ENCODE measurements at places on chromosomes 16 and 17.

DNA sequence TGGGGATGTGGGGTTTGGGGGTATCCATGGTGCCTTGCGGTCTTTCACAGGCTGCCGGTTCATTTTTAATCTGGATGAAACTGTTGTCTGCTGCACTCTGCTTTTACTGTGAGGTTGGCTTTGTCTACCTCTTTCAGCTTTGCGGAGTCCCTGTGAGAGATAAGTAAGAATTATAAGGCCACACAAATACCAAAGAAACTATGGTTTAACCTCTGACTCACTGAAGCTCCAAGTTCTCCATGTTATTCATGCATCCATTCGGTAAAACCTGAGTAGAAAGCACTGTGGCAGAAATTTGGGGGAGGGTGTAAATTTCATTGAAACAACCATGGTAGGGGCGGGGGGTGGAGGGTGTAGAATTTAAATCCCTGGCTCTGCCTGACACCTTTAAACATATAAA, 30.5 kb downstream of the KIAA0753 start:
- no peak for ATAC-seq

DNA sequence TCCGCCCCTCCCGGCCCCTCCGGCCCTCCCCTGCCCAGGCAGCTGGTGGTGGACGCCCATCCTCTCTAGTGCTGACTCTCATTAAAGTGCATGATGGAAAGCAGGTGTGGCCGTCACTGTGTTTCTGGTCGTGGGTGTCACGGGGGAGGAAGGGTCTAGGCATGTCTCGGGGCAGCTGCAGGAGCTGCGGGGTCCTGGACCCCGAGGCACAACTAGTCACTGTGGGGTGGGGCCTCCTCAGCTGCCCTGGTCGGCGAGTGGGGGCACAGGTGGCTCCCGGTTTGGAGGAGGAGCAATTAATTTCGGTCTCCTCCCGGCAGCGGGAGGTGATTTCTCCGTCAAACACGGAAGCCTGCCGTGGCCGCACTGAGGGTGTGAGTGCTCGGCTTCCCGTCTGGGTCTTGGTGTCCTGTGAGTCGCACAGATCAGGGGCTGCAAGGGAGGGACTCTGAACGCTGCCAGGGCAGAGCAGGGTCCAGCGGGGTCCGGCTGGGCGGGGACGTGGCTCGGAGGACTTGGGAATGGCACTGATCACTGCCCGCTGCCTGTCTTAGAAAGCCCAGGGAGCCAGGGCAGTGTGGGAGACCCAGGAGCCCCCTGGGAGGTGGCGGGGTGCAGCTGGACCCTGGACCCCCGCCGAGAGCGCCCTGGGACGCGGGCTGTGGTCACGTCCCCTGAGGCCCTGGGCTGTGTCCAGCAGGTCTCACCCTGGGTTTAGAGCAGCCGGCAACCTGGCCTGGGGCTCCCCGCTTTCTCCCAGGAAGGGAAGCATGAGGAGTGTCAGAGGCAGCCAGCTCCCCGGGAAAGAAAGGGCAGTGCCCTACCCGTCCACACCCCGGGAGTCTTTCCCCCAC, 3.3 kb downstream of the TPSD1 start:
- ATAC-seq: no peak

DNA sequence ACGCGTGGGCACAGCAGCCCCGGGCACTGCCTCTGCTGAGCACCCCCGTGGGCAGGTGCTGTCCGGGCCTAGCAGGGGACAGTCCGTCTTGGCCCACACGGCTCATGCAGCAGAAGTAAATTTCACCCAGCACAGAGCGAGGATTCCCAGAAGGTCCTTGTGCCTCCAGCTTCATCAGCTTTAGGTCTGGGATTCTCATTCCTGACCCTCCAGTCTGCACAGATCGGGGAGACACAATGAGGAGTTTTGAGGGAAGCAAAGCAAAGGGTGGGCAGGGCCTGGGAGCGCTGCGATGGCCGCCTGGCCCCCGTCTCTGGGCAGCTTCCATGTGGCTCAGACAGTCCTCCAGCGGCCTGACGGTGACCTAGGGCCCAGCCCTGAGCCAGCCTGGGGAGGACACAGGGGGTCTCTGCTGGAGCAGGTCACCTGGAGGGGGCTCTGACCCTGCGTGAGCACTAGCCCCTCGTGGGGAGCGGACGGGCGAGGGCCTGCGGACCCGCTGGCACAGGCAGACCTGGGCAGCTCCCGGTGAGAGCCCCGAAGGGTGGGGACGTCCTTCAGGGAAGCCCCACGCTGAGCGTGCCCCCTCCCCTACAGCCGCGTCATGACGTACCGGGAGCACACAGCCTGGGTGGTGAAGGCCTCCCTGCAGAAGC, 30.7 kb upstream of the CHMP6 start:
- no peak for ATAC-seq

DNA sequence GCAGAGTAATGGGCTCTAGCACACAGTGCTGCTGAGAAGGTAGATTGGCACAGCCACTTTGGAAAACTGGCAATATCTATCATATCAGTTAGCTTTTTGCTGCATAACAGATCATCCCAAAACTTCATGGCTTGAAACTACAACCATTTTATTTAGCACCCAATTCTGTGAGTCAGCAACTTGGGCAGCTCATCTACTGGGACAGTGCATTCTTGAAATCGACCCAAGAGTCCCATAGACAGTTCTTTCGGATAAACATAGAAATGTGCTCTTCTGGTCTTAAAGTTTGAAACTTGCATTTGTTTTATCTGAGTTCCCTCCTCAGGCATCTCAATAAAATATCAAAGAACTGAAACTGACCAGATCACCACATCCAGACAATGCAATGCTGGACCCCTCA, 76.7 kb downstream of the CEP112 start:
- no peak for ATAC-seq

GRCh38 chr17:72441909-72442308, 321.1 kb downstream of the SOX9 start:
- ATAC-seq: no peak

DNA sequence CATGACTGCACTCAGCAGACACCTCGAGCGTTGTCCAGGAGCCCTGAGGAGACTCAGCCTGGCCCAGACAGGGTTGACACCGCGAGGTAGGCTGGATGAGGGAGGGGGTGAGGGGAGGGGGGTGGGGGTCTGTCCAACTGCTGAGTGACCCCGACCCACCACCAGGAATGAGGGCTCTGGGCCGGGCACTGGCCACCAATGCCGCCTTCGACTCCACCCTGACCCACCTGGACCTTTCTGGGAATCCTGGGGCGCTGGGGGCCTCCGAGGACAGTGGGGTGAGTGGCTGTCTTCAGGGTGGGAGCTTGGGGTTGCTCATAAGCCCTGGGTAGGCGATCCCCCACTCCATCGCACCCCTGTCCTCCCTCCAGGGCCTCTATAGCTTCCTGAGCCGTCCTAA, 2.7 kb downstream of the CARMIL2 start:
- ATAC-seq: no peak

GRCh38 chr16:63890081-63890480, 1231.8 kb downstream of the CDH11 start:
- no peak for ATAC-seq

- no peak for ATAC-seq
Measured at GRCh38 chr17:81127526-81128177, 37.7 kb upstream of the PVALEF start.

DNA sequence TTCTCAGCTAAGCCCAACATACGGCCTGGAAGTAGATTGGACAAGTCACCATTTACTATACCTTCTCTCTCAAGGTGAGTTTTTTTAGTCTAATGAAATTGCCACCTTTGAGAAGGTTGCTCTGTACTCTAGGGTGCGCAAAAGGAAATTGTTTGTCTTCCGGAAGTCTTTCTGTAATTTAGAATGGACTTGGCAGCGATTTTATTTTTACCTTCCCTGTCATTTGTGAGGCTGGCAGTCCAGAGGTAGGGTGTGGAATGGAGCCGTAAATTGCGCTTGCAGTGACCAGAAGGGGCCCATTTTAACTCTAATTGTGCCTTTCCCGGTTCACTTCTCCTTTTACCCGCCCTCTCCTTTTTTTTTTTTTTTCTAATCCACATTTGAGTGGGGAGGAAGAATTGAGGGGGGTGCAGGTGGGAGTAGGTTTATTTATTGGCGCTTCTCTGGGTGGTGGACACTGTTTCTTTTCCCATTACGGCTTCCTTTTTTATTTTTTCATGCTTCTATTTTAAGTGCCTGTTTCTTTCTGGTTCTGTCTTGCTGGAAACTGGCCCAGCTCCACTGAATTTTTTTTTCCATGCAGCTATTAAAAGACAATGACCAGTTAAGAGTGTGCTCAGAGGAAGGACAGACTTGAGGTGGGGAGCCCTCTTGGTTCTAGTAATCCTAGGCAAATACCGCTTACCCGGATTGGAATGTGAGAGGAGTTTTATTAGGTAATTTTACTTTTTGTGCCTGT, 89.7 kb upstream of the CLEC18A start:
- ATAC-seq: no peak

DNA sequence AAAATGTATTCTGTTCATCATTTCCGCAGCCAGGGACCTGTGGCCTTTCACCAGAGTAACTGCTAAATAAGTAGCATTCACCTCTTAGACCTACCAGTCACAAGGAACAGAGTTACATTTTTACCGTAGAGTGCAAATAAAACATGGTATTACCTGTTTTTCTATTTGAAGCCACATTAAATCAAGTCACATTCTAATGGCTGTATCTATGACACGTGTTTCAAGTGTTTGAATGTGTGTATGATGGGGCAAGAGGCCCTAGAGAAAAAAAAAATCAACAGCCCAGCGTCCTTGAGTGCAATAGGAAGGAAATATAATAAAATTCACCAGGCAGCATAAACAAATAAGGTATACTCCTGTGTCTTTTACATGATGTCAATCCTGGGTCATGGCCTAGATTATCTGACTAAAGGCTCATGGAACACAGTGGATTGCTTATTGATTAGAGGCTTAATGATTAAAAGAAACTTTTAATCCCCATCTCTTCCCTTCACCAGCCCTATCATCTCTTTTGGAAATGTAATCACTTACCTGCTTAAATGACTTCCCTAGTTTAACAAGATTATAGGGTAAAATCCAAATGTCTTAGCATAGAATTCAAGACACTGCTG, 168.7 kb upstream of the CDH5 start:
- ATAC-seq: no peak

- ATAC-seq: no peak
Measured at GRCh38 chr17:30333503-30334360, at the start of gene TMIGD1. Gene TMIGD1 (minus strand): TSS chr17:30334057. CDS start chr17:30332133, 1,924 bp downstream.

DNA sequence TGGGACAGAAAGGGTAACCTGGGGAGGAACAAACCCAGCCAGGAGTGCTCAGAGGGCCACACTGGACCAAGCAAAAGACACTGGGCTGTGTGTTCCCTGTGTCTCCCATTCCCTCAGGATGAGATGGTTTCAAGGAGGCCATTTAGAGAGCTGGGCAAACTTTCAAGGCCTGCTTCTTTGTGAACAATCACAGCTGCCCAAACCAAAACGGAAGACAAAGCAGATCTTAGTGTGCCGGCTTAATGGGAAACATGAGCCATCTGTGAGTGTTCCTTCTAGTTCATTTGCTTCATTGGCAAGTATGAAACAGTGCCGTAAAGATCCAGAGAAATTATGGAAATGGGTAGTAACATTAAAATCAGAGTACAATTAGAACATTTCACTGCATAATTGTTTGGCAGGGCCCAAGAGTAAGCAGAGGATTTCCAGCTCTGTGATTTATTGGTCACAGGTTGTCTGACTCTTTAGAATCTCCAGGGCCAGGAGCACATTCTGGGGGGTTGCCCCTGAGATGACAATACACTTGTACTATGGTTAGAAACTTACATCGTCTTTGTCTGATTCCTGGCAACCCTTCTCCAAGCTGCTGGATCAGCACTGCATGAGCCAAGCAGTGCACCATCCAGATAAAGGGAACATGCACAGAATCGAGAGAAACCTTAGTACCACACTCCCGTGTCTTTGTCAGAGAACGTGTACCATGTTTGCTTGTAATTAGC, 412.1 kb downstream of the RBFOX1 start:
- no peak for ATAC-seq

GRCh38 chr17:9271989-9272388, 250.7 kb downstream of the NTN1 start:
- ATAC-seq: no peak

- ATAC-seq: no peak
Measured at GRCh38 chr17:38789185-38789584, 10.2 kb downstream of the PIP4K2B start.

GRCh38 chr17:74442291-74442669, 10.4 kb downstream of the GPRC5C start:
- no peak for ATAC-seq

DNA sequence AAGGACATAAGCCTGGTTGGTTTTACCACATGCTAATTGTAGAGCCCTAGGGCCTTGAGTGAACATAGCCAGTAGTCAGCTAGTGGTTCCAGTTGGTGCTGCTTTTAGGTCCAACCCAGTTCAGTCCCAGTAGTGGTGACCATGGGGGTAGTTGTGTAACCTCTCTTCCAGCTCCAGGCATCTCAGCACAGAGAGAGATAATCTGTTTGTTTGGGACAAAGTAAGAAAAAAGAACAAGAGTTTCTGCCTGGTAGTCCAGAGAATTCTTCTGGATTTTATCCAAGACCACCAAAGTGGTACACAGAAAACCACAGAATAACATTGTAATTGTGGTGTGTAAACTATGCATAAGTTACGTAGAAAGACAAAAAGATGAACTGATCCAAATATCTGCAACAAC, 5.2 kb upstream of the CCL13 start:
- no peak for ATAC-seq

DNA sequence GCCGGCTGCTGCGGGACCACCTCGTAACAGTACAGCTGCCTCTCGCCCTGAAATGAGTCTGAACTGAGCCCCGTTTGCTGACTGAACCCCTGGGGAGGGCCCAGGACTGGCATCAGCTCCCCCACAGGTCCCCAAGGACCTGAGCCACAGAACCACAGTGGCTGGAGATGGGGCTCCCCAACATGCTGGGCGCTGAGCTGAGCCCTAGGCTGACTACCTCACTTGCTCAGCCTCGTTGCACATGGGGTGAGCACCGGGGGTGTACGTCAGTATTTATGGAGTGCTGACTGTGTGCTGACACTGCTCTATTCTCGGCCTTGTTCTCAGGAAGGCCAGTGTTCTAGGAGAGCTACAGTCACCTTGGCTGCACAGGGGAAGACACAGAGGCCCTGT, 6.6 kb upstream of the VASN start:
- peak; percentile 53 for ATAC-seq

GRCh38 chr17:55421179-55421934, at the start of gene MMD:
Gene MMD (minus strand): TSS chr17:55421835. CDS start chr17:55421695, 140 bp downstream.
- ATAC-seq: peak; percentile 9
